HuH-7.5 (cell line): ENCODE measurements at places on chromosomes 4 and X.

GRCh38 chr4:187268940-187269339, 545.3 kb upstream of the FAT1 start:
- DNase-seq, result no peak

DNA sequence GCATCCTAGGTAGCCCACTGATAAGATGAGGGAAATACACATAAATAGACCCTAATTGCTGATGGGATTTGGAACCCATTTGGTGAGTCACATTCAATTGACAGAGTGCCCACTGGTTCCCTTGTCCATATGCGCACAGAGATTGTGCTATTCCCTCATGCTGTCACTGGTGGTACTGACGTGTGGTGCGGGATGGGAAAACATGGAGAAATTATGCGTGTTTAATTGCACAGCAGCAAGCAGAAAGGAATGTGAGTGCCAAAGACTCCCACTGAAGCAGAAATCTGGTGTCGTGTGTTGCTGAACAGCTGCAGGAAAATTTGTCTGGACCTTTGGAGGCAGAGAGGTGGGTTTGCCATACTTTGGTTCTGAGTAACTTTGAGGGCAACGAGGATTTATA, 92.2 kb downstream of the NHSL2 start:
- no peak for DNase-seq

DNA sequence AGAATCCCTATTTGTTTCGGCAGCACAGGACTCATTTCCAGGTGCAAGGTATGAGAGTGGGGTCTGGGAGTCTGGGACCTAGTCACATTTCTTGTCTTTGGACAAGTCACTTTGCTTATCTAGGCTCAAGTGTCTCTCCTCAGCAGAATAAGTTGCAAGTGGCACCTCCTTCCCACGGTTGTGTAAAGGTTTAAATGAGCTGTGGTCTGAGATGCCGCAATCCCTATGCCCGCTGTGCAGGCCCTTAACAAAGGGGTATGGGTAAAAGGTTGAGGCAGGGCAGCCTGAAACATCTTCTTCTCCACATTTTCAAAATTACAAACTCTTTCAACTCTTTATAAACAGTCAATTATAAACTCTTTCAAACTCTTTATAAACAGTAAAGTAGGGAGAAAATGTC, 93.7 kb downstream of the RTL5 start:
- no peak for DNase-seq

DNA sequence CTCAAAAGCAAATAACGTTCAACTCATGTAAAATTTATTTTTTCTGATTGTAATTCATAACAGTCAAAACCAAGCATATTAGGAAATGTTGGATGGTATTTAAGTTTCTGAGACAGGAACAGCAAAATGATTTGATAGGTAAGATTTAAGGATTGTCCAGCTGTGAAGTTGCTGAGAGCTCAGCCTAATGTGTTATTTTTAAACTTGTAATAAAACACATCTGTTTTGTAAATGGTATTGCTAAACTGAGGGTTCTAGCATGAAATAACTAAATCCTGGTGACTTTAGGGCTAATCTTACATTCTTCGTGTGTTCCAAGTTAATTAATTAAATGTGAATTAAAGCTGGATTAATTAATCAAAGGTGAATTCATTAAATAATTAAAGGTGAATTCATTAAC, 13.3 kb downstream of the TLR10 start:
- no peak for DNase-seq

DNA sequence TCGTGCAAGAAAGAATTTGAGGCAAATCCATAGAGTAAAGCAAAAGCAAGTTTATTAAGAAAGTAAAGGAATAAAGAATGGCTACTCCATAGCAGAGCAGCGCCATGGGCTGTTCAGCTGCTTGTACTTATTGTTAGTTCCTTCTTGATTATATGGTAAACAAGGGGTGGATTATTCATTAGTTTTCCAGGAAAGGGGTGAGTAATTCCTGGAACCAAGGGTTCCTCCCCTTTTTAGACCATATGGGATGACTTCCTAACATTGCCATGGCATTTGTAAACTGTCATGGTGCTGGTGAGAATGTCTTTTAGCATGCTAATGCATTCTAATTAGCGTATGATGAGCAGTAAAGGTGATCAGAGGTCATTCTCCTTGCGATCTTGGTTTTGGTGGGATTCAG, 23.5 kb upstream of the CEP135 start:
- DNase-seq, result no peak

- DNase-seq, result no peak
These were observed 49.5 kb upstream of the GYPA start for GRCh38 chr4:144190009-144190408.
